ENCODE measurements at places on chromosomes 3 and 15.

DNA sequence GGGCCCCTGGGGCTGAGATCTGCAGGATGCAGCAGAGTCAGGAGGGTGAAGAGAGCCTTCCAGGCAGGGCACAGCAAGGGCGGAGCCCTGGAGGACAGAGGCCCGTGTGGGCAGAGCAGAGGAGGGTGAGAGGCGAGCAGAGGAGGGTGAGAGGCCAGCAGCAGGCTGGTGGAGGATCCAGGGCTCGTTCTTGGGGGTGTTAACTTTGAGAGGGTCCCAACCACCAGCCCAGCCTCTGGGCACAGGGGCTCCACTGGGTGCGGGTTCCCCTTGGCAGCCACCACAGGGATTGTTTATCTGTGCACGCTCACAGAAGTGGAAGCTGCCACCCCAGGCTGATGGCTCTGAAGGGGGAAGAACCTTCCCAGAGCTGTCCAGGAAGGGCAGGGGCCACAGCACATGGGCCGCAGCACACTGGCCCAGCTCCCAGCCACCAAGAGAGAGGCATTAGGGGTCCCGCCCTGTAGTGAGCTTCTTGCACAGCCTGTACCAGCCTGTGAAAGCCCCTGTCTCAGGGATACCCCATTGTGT is 9.3 kb upstream of the PLXND1 start:
- DNase-seq = no peak

DNA sequence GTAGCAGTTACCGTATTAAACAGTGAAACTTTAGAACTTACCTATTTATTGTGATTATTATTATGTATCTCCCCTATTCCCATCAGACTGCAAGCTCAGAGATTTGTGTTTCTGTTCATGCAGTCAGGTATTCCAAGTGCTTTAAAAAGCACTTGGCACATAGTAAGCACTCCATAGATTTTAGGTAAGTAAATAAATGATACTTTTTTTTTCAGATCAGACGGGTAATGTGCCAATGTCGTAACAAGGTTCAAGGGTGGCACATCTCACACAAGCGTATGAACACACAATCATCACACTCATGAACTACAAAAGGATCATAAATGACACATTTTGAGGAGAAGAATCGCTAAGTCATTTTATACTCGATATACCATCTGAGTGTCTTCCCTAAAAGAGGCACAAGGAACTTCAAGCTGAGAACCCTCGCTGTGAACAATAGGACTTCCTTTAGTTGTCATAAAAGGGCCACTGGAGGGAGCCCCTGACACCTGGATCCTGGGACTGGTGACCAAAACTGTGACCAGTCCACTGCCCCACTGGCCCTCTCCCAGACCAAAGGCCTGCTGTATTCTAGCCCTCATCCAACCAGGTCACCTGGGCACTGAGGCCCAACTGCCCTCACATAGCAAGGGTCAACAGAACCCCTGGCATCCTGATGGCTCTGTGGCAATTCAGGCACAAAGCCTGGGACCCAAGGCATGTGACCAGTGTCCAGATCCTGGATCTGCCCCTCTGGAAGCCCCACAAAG is 32.1 kb downstream of the KIF9 start:
- DNase-seq = peak; percentile 6

GRCh38 chr3:154247806-154248415 is 76.4 kb downstream of the DHX36 start:
- DNase-seq = no peak

- DNase-seq = no peak
Observed at GRCh38 chr3:4841776-4842440, 137.3 kb upstream of the BHLHE40 start.

GRCh38 chr15:81126892-81127291 is 7.2 kb upstream of the CFAP161 start:
- DNase-seq = no peak

DNA sequence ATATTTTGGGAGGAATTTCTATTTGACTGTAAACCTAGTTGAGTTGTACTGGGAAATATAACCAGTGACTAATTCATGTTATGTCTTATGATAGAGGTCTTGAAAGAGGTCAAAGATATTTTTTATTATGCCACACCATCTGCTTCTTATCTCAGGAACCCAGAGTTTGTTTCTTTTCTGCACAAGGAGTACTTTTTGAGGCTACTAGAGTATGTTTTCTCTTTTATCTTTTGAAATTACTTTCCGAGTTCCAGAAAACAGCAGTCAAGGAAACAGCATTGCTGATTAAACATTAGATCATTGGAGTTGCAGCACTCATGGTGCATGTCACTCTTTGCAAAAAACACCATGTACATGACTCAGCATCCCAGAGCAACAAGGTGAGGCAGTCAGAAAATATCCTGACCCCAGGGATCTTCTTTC is 645.8 kb upstream of the NR2F2 start:
- peak; percentile 75 for DNase-seq

GRCh38 chr3:114557791-114558190 is 264.0 kb downstream of the TIGIT start:
- DNase-seq = no peak

DNA sequence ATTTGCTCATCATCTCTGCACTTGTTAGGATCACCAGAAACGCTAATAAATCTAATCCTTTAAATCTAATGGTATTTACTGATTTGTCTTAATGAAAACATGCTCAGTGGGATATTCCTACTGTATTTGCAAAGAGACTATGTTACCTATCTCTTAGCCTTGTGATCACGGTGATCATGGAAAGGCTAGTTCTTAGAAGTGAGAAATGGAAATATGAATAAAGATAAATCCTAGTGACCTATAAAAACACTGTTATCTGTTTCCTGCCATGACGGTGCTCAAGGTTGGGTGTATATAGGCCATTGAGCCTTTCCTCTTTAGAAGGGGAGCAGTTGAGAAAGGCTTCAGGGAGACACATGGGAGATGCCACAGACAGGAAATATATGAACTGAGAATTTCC is 116.3 kb downstream of the THRB start:
- DNase-seq = no peak

DNA sequence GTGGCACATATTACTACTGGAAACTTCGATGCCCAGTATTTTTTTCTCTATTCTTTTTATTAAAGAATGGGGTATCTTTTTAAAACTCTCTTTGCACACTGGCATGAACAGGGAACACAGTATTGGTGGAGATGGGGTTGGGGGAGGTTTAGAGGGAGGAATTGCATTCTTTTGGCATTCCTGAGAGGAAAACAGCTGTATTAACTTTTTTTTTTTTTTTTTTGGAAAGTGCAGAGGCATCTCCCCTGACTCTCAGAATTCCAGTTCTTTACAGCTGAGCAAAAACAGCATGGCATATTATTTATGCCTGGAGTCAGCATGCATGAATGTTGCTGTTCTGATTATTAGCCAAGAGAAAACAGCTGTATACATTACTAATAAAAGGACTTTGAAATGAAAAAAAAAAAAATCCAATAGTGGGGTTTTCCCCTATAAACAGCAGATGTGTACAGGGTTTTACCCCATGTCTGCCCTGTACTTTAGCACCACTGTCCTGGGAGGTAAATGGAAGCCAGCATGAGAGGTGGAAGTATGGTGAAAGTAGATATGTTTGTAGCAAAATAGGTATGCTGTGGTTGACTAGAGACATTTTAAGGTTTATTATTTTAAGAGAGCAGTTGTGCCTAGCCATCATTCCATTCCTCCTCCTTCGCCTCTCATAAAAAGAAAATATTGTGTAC is 132.2 kb downstream of the FNDC3B start:
- DNase-seq = no peak

- peak; percentile 66 for DNase-seq
Observed at GRCh38 chr3:143134471-143134870, 14.9 kb downstream of the CHST2 start.

DNA sequence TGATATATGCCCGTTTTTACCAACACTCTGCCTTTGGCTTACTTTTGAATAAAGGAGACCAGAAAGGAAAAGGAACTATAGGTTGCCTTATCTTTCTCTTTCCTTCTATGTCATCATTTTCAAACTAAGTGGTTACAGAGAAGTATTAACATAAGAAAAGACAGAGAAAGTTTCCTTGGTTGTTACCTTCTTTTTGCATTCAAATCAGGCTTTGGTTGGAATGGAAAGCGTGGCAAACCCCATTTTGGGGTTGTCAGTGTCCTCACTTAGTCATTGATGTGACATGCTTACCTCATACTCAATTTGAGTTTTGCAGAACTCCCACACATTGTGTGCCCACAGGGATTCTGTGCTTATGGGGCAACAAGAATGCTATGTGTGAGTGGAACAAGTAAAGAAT is 3.7 kb upstream of the THRB start:
- no peak for DNase-seq

GRCh38 chr3:136437043-136437442 is 186.9 kb downstream of the PCCB start:
- no peak for DNase-seq

- DNase-seq = no peak
Observed at GRCh38 chr15:39896846-39897245, 23.2 kb downstream of the GPR176 start.

DNA sequence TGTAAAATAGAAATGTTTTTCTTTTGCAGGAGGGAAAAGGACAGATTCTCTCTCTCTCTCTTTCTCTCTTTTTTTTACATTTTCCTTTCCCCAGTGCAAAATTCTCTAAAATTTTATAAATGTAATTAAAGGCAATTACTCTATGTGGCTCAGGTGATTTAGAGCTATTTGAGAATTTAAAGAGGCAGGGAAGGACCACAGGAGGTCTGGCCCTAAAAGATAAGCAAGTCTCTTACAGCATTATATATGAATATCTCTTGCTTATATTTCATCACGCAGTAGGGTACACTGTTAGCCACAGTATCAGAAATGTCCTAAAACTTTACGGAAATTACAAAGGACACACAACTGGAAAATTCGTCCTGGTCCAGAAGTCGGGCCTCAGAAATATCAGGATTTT is 70.5 kb upstream of the PPIB start:
- no peak for DNase-seq

DNA sequence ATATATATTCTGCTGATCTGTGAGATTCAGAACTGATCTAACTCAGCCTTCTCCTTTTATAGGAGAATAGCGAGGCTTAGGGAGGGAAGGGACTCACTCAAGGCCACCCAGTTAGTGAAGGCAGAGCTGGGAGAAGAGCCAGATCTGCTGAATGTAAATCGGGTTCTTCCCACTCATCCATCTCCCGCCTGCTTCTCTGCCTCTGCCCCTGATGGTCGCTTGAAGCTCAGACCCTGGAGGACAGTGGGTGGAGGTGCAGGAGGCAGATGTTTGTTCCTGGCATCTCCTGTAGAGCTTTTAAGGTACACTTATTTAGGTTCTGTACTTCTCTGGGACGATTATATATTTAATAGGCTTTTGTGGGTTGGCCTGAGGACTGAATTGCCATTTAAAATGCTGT is 4.3 kb downstream of the PDIA5 start:
- DNase-seq = peak; percentile 59

- peak; percentile 35 for DNase-seq
Observed at GRCh38 chr3:133376810-133377209, 23.0 kb upstream of the BFSP2 start.

GRCh38 chr15:28895146-28895545 is 9.4 kb downstream of the APBA2 start:
- no peak for DNase-seq

DNA sequence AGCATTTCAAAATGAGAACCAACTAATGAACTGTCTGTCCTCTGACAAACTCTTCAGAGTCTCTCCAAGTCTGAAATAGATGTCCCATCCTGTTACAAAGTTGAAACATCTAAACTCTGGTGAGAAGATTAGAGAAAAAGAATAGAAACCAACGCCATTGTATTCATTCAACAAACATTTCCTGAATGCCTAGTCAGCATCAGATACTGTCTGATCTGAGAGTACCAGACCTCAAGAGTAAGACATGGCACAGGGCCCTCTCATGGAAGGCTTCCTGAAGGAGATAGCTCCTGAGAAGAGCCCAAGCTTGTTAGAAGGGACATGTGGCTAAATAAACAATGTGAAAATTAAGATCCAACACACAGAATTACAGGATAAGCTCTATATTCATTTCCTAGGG is 164.1 kb upstream of the LRRN1 start:
- no peak for DNase-seq

DNA sequence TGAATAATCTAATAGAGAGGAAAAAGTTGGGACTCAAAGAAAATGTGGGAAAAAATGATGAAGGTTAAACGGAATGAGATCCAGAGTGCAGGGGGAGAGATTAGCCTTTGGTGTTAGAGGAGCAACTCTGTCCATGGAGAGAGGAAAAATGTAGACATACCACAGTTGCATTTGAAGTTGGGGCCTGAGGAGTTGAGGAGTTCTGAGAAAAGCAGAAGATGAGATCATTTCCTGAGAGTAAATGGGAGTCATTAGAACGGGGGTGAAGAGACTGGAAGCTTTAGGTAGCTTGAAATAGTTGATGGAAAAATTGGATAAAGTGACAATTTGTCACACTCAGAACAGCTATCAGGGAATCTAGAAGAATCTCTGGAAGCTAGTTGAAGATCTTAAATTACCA is 7.3 kb downstream of the CCR5AS start:
- DNase-seq = no peak

- DNase-seq = no peak
Observed at GRCh38 chr3:61559136-61559731, 2.1 kb upstream of the PTPRG start.

DNA sequence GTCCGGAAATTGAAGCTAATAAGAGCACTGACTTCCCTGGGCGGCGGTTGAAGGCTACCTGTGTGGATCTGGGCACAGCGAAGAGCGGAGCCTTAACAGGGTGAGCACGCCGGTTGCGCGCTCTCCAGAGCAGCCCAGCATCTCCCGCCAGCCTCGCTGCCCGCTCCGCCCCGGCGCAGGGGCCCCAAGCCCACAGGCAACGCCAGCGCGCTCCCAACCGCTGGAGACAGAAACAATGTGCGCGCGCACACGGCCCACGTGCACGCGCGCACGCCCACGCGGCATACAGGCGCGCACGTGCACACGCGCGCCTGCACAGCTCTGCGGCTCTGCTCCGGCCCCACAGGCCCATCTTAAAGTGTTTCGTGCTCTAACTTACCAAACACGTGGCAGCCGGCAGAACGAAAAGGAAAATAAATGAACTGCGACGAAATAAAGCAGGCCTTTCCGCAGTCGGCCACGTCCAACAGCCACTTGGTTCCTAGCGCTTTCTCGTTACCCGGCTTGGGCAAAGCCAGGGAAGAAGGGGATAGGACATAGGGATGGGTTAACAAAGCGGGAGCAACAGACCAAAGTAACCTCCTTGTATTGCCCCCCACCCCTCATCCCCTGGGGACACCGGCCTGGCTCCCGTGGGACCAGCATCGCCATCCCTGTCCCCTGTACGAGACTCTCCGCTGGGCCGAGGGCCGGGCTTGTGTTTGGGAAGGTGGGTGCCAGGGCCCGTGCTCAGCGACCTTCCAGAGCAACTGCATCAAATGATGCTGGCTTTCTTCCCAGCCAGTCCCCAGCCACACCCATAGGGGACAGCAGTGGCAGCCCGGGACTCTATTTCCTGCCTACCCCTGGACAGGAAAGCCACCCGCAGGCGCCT is 203.7 kb downstream of the ABHD5 start:
- DNase-seq = peak; percentile 48

GRCh38 chr3:194194051-194194756 is 58.3 kb downstream of the HES1 start:
- no peak for DNase-seq
